ENCODE measurements at places on chromosomes 2 and 18. TPM values are rescaled to one million over a fixed set of nuclear protein-coding genes. Genes with fewer than 3 reads are reported as not detected.

DNA sequence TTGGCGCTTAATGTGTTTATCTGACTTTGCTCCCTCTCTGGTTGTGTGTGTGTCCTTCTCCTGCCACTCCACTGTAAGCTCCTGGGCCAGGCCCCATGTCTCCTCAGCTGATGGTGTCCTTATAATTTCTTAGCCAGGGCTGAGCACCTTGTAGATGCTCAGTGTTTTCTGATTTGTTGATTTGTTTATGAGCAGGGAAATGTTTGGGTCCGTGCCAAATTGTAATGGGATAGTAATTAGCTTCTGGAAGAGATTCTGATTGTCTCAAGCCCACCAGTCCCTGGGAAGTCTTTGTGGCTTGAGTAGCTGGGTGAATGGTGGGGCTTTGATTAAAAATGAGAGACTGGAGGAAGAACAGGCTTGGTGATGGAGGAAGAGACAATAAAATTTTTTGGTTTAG is 270.5 kb downstream of the MYCN start:
- DNase-seq = no peak

GRCh38 chr2:135851858-135852257 is 14.9 kb upstream of the LCT start:
- no peak for DNase-seq

- DNase-seq = no peak
Measured at GRCh38 chr2:48471048-48471474, 58.9 kb upstream of the STON1 start.

DNA sequence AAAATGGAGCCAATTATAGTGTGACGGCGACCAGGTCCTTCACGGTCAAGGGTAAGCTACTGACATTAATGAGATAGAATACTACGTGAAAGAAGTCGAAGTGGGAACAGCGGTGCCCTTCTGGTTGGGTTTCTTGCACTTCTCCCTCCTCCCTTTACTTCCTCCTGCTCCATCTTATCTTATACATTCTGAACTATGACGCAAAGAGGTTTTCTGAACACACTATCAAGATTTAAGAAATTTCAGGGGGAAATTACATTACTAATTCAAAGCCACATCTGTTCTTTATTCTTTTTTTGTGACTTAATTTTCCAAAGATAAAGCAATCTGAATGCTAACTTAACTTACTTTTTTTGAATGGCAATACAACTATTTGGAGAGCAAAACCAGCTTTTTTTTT is 14.8 kb upstream of the IL18R1 start:
- no peak for DNase-seq

DNA sequence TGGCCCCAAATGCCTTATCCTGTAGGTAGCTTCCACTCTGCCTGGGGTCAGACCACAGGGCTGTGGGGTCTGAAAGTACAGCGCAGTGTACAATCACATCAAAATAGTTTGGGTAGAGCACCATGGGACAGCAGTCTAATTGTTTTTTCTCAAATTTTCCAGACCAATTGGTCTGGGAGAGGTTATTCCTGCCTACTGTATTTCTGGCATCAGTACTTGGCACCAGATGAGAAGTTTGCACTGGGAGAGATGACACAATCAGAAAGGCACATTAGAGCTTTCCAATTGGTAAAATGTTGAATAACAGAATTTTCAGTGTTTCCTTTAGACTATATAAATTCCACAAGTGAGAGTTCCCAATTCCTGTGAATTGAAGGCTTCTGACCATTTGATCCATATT is 30.9 kb upstream of the LRRTM1 start:
- DNase-seq = no peak

DNA sequence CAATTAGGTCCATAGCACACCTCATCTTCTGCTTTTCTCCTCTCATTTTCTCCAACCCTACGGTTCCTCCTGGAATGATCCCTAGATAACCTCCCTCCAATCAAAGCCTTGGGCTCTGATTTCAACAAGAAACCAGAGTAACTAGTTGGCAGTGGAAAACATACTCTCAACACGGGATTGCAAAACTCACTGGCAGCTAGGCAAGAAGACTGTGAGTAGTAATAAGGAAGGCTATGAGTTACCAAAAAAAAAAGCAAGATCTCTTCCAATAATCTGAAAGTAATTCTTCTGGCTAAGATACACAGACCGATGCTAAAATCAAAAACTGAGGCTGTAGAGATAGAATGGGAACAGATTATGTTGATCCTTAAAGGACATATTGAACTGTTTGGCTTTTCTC is 28.4 kb upstream of the CCDC102B start:
- no peak for DNase-seq

GRCh38 chr2:162890690-162891311 is 52.2 kb upstream of the KCNH7 start:
- no peak for DNase-seq

- DNase-seq = no peak
Measured at GRCh38 chr2:134405611-134406081, 151.8 kb downstream of the MGAT5 start.

- DNase-seq = peak; percentile 43
Measured at GRCh38 chr18:45666520-45666919, 51.2 kb downstream of the SLC14A2 start.

- DNase-seq = no peak
Measured at GRCh38 chr2:176488431-176488830, 219.2 kb downstream of the MTX2 start.

DNA sequence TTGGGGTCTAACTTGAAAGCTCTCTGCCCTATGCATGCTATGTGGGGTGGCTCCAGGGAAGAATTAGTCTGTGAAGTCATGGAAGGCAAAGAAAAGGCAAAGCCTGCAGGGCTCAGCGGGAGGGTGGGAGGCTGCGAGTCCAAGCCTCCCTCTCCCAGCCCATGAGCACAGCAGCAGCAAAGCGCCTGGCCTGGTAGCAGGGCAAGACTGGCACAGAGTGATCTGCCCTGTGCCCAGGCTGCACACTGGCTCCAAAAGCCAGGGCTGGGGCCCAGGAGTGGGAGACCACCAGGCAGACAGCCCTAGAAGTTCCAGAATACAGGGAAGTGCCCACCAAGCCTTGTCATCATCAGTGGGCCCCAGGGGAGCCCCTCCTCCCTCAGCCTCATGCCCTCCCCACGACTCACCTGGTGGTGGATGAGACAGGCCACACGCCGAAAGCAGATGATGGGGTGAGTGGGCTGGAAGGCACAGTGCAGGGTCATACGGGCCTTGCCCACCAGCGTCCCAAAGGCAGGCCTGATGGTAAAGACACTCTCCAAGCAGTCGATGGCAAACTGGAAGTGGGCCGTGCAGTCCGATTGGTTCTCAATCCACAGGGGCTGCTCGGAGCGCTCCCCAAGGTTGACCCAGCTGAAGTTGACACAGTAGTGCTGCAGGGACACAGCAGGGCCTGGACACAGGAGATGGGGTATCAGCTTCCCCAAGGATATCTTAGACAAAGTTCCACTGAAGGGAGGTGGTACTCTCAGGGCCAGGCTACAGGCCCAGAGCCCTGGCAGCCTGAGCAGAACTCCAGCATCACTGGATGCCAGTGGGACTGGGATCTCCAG is 12.1 kb downstream of the CFAP65 start:
- DNase-seq = no peak

- no peak for DNase-seq
Measured at GRCh38 chr18:1232867-1233266, 328.2 kb downstream of the ADCYAP1 start.

DNA sequence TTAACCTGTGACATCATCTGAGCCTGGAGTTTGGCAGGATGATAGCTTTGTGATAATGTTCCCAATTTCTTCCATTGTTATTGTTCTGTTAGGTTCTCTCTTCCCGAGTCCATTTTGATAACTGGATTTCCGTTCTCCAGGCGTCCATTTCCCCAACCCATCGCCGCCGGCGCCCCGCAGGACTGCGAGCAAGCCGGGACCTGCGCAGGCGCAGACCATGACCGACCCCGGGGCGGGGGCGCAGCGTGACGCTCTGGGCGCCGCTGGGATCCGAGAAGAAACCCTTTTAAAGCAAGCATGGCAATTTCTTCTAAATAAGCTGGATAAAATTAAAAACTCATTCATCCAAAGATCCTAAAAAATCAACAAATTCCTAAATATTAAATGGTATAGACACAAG is at the start of gene SLC25A52:
TSS of gene SLC25A52 (minus strand) at position 186 of the 400 bp plus-strand sequence. CDS start 219 bp downstream, outside the sequence.
- no peak for DNase-seq

- no peak for DNase-seq
Measured at GRCh38 chr2:209476367-209477208, 52.7 kb downstream of the MAP2 start.

DNA sequence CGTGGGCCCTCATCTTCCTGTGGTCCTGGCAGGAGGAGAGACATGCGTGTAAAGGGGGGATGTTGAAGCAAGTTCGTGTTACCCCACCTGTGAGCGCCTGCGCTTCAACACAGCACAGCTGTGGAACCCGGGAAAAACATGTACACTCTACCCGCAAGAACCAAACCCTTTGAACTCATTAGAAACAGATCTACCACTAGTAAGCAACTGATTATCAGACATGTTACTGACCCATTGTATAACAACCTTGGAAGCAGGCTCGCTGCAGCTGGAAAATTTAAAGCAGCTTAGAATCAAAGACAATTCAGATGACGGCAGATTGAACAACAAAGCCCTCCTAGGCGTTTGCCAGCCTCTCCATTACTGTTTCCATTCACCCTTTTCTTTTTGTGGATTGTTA is 771.7 kb upstream of the SALL3 start:
- DNase-seq = no peak

DNA sequence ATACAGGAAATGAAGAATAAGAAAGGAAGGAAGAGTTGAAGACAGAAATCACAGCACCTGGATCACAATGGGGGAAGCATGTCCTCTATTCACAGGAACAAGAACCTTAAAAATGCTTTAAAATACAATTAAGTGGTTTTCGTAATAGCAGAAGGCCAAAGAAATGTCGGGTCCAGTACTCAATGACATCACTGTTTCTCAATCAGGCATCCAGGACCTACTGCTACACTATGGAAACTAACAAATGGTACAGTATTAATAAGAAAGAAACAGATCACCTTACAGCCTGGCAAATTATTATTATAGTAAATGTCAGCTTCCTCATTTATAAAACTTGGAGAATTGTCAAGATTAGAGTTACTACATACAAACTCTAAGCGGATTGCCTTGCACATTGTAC is 15.8 kb downstream of the HNRNPLL start:
- DNase-seq = no peak

- DNase-seq = no peak
Measured at GRCh38 chr2:239789711-239790110, 235.4 kb downstream of the NDUFA10 start.

DNA sequence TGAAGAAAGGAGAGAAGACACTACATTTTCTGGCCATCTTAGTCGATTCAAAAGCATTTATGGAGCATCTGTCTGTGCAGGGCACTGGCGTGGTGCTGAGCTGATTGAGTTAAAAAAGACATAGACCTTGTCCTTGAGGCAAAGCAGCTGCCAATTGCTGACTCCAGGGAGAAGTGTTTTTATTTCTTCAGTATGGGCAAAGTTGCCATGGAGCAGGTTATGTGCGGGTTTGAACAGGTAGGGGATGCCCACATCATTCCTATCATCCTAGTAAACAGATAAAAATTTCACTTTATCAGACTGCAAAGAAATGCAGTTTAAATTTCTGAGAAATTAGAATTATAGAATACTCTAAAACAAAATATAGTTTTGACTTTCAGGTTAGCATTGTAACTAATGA is 125.8 kb downstream of the NUP35 start:
- DNase-seq = no peak

DNA sequence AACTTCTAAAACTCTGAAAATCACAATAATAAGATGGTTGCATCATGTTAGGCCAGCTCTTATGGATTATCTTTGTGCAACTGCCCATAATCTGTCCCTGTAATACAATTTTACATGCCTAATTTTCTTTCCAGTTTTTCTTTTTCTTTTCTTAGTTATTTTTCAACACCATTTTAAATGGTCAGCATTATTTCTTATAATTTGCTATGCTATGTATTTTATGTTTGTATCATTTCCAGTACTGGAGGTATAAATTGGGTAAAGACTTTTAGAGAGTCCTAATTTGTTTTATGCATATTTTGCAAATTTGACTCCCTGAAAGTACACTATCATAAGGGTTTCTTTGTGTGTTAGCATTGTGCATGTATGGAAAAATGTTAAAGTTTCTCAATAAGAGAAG is 333.0 kb downstream of the CCDC178 start:
- no peak for DNase-seq

GRCh38 chr2:192500550-192501200 is 305.9 kb upstream of the TMEFF2 start:
- no peak for DNase-seq

DNA sequence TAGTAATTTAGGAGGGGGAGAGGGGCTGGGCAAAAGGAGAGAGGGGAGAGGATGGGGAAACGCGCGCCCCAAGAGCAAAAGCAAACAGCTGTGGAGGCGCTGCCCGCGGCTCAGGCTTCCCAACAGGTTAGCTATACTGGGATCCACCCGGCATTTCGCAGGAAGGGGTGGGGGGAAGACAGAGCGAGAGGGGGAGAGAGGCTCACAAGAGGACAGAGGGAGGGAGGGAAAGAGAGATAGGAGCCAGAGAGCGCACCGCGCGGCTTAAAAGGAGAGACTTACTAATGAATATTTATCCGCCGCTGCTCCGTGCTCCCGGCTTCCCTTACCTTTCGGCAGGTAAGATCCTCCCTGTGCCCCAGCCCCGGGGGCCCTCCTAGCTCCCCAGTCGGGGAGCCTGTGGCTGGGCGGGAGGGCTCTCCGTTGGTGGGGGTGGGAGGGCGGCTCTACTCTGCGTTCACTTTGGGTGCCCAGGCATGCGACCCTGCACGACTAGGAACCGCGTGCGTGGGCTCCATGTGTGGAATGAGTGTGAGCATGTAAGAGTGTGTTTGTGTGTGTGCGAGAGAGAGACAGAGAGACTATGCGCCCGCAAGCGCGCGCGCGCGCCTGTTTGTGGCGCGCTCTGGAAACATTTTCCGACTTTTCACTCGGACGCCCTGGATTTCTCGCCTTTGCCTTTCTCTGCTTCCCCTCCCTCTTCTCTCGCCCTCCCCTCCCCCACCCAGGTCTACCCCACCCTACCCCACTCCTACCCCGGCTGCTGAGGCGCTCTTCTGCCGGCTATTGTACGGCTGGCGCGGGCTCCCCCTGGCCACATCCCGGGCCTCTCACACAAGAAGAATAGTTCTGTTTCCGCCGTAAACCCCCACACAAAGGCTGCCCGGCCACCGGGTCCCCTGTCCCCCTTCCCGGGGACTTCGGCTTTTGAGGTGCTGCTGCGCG is 7.2 kb upstream of the SIX3 start:
- DNase-seq = no peak

- DNase-seq = no peak
Measured at GRCh38 chr2:97969081-97970067, 26.4 kb downstream of the TMEM131 start.

GRCh38 chr2:101509499-101510284 is 34.8 kb upstream of the RFX8 start:
- DNase-seq = no peak

Gene CYS1
- polyA plus RNA-seq = not detected

Gene COL4A3
- 0.10 TPM for polyA plus RNA-seq

Gene PLA2R1
- polyA plus RNA-seq = not detected

Gene NR4A2
- polyA plus RNA-seq = 46.7 TPM

Gene PLCL1
- polyA plus RNA-seq = not detected

Gene SERPINB10
- polyA plus RNA-seq = not detected

Gene SPEG
- polyA plus RNA-seq = not detected

Gene ZDBF2
- polyA plus RNA-seq = 1.3 TPM

Gene ABCB11
- not detected for polyA plus RNA-seq

Gene ERFE
- 5.7 TPM for polyA plus RNA-seq

Data from immature natural killer cell (primary cell).